Transverse colon (tissue), 4 donors: ENCODE measurements at places on chromosomes 1 and 21. TPM values are rescaled to one million over a fixed set of nuclear protein-coding genes. Genes with fewer than 3 reads are reported as not detected.

Gene SHE
- total RNA-seq = 15.0 TPM

Gene CELA3B
- not detected for total RNA-seq

Gene GNAT2
- not detected for total RNA-seq

Gene MIGA1
- total RNA-seq = 8.2 TPM

Gene PLXNA2
- total RNA-seq = 84.9 TPM

- DNase-seq = peak; percentile 22
- peak overlapping the region; percentile 4 for H3K27ac ChIP-seq
- peaks cover 16% of the 10 kb centered on the region for H3K27me3 ChIP-seq
- peaks cover 5% of the 10 kb centered on the region for H3K4me1 ChIP-seq
- no peaks in the 10 kb centered on the region for H3K36me3 ChIP-seq
Measured at GRCh38 chr1:228378873-228379460, 27.7 kb downstream of the TRIM11 start.

- H3K27ac ChIP-seq = no peak overlapping the region
- DNase-seq = no peak
- H3K4me1 ChIP-seq = no peaks in the 10 kb centered on the region
- H3K27me3 ChIP-seq = peaks cover 5% of the 10 kb centered on the region
- H3K4me3 ChIP-seq = no peak overlapping the region
Measured at GRCh38 chr1:25111706-25112105, 120.6 kb downstream of the SYF2 start.

GRCh38 chr1:226942392-226942791 is 2.3 kb downstream of the COQ8A start:
- H3K27me3 ChIP-seq = no peaks in the 10 kb centered on the region
- no peak for DNase-seq
- H3K36me3 ChIP-seq = no peaks in the 10 kb centered on the region
- peak overlapping the region; percentile 18 for H3K27ac ChIP-seq
- H3K4me1 ChIP-seq = peaks cover 57% of the 10 kb centered on the region
